Ureter (tissue), 1 donor: ENCODE measurements at places on chromosomes 2 and 18.

DNA sequence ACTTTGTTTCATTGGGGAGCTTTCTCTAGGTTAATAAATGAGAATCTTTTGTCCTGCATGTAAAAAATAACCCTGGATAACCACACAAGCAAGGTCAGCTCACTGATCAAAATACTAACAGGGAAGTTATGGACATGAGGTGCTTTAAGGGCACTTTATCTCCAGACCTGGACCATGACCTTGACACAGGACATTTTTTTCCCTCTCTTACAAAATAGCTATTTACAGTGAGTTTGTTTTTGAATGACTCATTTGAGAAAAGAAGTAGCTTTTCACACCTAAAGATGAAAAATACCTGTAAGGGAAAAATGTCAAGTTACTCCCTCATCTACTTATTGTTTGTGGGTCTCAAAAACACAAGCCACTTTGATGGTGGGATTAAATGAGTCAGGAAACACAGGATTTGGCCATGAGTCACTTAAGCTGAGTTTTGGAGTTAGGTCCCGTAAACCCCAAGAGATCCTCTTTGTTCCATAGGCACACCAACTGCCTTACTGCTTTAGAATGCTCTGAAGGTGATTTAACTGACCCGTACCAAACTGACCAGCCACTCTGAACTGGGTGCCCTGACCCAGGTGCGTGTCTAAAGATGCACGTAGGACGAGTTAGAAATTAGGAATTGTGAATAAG is 479.3 kb upstream of the NXPH2 start:
- no peak for DNase-seq

DNA sequence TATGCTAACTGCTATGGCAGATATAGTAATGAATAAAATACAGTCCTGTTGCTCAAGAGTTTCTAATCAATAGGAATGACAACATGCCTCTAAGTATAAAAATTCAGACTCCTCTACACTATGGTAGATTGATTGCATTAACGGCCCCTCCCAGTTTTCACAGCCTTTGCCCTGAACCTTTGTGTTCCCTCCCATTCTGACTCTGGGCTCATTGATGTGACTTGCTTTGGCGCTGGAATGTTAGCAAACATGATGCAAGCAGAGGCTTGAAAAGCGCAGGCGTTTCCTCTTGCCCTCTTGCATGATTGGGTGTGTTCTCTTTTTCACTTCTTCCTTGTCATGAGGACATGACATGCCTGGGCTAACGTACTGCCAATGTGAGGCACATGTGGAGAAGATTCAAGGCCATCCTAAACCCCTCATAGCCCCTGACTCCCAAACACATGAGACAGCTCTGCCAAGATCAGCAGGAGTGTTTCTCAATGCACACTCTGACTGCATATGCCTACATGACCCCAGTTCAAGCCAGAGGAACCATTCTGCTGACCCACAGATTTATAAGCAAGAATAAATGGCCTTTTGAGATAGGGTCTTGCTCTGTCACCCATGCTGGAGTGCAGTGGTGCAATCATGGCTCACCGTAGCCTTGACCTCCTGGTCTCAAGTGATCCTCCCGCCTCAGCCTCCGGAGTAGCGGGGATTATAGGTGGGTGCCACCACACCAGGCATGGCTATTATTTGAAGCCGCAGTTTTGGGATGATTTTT is 49.7 kb upstream of the CD28 start:
- DNase-seq = peak; percentile 90

DNA sequence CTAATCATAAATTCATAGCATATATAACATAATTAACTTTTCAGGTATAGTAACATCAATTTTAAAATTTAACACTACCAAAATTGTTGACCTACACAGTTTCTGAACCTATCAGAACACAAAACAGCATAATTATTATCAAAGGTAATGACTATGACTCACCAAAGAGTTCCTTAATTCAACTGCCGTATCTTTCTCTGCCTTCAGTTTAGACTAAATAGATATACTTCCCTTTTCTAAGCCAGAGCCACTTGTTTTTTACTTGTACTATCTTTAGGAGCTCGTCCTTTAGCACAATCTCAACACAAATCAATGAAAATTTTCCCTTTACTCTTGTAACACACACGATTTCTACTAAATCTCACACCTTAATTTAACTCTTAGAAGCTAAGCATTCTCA is 54.4 kb downstream of the CCDC88A start:
- DNase-seq = no peak

DNA sequence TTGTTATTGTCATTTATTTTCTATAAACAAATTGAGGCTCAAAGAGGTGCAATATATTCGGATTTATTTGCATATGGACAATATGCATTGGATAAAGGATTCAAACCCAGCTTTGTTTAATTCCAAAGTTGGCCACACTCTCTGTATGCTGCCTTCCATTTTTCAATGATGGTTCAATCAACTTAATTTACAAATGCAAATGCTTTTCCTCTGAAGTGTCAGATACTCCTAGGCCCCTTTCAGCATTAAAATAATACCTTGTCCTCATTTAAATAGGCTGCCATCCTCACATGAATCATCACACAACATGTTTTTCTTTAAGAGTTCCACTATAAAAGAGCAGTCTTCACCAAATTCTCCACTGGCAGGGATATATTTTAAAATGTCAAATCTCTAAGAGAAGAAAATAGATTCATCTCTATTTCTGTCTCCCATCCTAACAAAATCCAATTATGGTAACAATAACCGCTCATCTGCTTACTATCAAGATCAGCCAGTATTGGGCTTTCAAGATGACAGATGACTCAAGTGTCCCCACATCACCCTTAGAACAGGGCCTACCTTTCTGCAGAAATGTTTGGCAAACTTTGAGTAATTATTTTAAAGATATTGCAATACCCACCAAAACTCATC is 114.8 kb downstream of the SCG2 start:
- no peak for DNase-seq

GRCh38 chr18:66838340-66838987 is 234.6 kb upstream of the CDH19 start:
- no peak for DNase-seq

- DNase-seq = no peak
These were observed 6.7 kb downstream of the ATG16L1 start for GRCh38 chr2:233258211-233258610.

DNA sequence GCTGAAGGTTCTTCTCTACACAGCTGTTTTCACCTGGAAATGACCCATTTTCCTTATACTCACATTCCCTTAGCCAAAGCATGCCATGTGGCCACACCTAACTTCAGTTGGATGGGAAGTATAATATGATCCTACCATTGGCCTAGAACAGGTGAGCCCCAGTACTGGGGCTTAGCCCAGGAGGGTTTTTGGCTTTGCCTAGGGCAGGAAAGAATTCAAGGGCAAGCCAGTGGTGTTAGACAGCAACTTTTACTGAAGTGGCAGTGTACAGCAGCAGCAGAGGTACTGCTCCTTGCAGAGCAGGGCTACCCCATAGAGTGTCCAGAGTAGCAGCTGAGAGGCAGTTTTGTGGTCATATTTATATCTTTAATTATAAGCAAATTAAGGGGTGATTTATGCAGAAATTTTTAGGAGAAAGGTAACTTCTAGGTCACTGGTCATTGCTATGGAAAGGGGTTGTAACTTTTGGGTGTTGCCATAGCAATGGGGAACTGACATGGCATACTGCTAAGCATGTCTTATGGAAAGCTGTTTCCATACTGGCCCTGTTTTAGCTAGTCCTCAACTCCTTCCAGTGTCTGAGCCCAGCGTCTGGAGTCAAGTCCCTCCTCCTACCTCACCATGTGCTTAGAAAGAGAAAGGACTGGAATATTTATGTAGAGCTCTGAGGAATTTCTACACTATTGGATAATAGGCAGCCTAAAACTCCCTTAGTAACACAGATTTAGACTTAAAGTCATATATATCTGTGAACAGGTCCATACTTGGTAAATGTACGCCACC is 109.0 kb upstream of the DTNA start:
- no peak for DNase-seq
